ENCODE measurements at places on chromosomes 6 and 20.

DNA sequence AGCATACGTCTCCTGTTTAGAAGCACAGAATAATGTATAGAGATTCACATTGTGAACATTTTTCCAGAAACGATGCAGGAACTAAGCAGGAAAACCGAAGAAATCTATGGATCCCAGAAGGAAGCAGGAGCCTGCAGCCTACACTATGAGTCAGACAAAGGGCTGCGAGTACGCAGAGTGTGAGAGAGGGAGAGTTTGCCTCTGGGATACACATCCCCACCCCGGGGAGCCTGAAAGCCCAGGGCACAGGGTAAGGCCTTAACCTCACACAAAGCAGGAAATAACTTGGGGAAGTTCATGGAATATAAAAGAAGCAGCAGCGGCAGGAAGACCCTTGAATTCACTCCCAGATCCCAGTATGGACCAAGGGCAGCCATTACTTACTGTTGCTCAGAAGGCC lies 842.1 kb upstream of the MANEA start:
- DNase-seq: no peak

- DNase-seq: no peak
These were observed 1229.5 kb upstream of the MAP3K7 start for GRCh38 chr6:91816335-91816734.

- no peak for DNase-seq
These were observed 12.7 kb downstream of the MRPS18A start for GRCh38 chr6:43674921-43675320.

DNA sequence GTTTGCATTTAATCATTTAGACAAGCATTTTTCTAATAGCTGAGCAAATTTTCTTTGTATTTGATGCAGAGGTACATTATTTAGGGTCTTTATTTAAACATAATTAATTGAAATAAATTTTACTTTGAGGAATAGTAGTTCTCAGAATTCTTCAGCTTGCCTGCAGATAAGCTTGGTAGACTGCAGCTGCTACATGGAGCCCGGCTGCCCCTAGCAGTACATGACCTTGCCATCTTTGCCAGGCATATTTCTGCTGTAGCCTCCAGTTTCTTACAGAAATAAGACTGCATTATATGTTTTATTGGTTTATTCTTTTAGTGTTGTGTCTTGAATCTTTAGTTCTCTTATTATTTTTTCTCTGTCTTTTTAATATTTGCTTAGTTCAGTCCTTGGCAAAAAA lies 396.8 kb downstream of the QKI start:
- DNase-seq: no peak

DNA sequence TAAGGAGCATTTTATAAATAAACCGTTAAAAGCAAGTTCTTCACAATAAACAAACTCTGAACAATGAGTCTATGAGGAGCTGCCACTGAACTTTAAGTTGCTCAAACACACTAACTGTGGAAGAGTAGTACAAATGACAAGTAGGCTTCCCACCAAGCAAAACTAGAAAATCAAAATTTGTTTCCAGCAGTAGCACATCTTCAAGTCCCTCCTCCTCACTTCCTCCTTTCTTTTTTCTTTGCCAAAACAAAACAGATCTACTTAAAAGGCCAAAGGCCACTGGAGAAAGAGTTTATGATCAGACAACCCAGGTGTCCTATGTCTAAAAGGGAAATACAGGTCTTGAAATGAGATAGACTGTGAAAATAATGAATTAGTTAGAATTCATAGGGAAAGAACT lies 17.1 kb upstream of the FAM135A start:
- no peak for DNase-seq

DNA sequence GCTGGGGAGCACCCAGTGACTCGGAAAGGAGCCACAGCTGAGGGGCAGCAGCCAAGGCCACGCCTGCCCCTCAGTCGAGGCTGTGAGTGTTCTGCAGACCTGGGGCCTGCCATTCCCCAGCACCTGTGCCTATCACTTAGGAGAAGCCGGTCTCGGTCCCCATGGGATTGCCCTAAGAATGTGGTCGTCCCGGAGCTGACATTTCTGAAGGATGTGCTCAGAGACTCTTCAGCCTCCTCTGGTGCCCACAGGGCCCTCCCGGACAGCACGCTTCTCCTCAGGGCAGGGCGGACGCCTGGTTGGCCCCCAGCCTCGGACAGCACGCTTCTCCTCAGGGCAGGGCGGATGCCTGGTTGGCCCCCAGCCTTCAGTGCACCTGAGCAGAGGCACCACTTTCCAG lies 223.9 kb downstream of the ERMARD start:
- DNase-seq: no peak
